ENCODE measurements at places on chromosomes 11 and 22.

DNA sequence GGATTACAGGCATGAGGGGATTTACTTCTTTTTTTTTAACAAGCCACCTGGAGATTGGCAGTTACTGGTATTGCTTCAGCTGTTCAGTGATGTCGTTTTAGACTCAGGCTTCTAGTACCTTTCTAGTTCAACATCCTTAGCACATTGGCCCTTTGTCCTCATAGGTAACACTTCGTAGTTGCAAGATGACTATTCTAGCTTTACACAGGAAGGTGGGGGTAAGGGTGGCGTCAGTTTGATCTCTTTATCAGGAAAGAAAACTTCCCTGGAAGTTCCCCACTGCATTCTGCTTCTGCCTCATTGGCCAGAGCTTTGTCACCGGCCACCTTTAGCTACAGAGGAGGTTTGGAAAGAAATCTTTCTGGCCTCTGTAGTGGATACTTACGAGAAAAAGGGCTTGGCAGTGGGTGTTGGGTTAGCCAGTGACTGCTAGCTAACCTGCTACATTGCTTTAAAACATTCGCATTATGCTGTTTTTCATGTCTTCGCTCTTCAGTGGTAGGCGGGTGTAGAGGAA, 40.7 kb downstream of the SFI1 start:
- no peak for DNase-seq

GRCh38 chr11:126968915-126969314, 31.7 kb downstream of the KIRREL3 start:
- DNase-seq = no peak

DNA sequence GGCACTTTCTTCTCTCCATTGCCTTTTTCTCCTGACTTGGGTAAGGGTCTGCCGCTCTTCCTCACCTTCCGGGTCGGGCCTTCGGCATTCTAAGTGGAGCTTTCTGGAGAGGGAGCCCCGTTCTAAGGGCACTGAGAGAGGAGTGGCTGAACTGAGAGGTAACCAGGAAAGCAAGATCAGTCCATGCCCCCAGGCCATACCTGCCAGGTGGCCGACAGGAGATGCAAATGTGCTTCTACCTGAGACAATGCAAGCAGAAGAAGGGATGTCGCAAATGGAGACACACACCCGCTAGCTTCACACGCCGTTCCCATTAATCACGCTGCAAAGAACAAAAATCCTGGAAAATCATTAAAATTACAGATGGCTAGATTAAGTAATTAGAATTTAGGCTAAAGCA, 156.4 kb upstream of the TBCEL start:
- no peak for DNase-seq

GRCh38 chr22:31055635-31056159, 25.4 kb upstream of the SMTN start:
- DNase-seq = no peak

- DNase-seq = no peak
Observed at GRCh38 chr11:82004537-82005213, 729.0 kb downstream of the FAM181B start.

DNA sequence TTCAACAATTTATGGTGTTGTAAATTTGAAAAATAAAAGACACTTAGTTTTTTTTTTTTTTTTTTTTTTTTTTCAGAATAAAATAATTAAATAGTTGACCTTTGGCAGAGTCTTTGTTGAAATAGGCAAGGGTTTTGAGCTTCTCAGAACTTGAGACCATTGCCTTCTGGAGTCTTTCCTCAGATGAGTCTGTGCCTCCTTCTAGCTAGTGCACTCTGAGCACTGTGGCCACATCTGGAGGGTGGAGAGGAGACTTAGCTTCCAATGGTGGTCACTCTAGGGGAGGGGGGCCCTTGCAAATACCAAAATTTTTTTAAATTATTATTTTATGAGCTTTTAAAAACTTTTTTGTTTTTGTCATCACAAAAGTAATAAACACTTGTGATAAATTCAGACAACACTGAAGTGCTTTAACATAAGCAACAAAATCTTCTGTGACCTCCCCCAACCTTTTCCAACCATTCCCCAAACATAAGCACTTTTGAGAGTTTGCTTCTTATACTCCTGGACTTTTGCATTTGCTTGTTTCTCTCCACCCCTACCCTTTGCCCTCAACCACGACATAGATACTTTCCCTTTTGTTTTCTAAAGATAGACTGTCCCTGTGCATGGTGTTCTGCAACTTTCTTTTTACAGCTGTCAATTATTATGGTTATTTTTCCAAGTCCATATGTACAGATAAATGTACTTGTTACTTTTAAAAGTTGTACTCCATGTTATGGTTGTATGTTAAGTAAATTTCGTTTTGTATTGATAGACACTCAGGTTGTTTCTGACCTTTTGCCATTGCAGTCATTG, 41.1 kb downstream of the BMAL1 start:
- DNase-seq = no peak

DNA sequence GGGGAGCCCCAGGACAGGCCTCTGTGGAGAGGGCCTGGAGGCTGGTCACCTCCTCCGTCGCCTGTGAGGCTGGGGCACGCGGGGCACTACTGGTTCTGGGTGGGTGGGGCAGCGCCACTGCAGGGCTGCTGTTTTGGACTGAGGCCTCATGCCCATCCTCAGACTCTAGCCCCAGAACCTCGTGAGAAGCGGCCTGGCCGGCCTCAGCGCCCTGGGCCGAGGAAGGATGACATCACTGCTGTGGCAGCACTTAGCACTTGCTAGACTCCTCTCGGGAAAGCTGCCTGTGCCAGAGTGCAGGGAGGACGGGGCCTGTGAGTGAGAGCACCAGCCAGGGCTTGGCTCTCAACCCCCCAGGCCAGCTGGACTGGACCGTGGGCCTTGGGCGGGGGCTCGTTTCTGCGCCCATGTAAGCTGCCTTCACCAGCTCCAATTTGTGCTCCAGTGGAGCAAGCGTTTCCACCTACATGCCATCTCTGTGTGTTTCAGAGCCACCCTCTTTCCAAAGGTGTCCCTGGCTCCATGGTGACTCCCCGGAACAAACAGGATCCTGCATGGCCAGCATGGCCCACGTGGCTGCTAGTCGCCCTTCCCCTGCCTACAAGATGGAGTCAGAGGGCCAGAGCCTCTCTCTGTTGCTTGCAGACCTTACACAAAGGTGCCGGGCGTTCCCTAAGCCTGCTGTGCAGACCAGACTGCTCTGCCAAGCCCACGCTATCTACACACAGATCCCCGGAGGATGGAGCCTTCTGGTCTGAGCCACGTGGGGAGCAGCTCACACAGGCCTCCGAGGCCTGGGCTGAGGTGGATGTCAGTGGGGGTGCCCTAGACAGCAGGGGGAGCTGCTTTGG, 102.9 kb downstream of the CTTN start:
- no peak for DNase-seq

- DNase-seq = no peak
Observed at GRCh38 chr11:115459563-115459962, 44.7 kb downstream of the CADM1 start.

DNA sequence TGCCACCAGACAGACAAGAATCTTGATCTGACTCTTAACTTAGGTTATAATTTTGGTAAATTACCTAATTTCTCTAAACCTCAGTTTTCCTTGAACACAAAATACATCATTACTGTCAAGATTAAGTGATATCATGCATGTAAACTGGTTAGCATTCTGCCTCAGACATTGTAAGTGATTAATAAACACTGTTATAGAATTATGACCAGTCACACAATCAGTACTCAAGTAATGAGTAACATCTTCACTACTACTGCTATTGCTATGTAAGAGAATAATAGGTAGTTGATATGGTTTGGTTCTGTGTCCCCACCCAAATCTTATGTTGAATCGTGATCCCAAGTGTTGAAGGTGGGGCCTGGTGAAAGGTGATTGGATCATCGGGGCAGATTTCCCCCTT, 218.9 kb downstream of the SBF2 start:
- DNase-seq = no peak

DNA sequence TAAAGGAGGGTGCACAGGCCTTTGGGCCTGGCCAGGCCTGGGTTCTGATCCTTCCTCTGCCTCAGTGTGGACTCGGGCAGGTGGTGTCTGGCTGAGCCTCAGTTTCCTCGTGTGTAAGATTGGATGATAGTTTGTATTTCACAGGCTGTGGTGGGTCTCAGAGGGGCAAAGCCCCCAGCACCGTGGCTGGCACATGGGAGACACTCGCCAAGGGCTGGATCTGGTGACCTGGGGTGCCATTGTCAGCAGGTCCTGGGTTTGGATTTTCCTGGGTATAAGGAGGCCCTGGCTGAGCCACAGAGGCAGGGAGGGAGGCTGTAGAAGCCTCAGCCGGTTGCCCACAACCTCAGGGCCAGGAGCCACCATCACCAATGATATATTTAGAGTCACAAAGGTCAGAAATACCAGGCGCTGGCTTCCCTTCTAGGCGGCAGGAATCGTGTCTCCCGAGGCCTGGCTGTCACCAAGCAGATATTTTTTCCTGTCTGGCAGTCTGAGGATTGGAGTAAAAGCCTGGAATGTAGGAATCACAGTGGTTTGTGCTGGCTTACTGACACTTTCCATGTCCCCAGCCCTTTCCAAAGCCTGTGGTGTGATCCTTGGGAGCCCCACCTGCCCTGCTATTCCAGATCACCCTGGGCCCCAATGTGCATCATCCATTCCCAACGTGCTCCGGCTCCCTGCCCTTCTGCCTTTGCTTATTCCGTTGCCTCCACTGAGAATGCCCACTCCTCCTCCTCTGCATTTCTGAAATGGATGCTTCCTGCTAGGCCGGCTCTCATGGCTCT, 15.6 kb downstream of the KCNC1 start:
- no peak for DNase-seq

- DNase-seq = no peak
Observed at GRCh38 chr11:86245369-86246292, 1.1 kb downstream of the EED start.

- no peak for DNase-seq
Observed at GRCh38 chr11:80084608-80085007, 643.8 kb upstream of the TENM4 start.

- DNase-seq = peak; percentile 0
Observed at GRCh38 chr11:2796091-2796490, 89.5 kb downstream of the CDKN1C start.

- DNase-seq = no peak
Observed at GRCh38 chr11:19777377-19778102, 64.9 kb downstream of the NAV2 start.

GRCh38 chr22:40007853-40008710, 13.3 kb downstream of the FAM83F start:
- DNase-seq = no peak

- DNase-seq = no peak
Observed at GRCh38 chr22:39283322-39284141, 35.9 kb downstream of the RPL3 start.

DNA sequence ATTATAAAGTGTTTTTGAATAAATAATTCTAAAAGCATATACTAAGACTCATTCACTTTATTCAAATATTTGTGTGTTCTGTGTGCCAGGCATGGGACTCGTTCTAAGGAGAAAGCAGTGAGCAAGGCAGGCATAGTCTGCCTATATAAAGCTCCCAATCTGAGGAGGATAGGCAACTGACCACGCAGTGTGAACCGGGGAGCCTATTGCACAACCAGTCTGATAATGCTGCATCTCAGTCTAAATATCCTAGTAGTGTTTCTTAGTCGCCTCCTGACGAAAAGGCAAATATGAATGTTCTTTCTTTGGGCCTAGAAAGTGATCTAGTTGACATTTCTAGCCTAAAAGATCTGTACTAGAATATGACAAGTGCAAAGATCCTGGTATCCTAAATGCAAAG, 98.3 kb downstream of the C11orf65 start:
- no peak for DNase-seq

DNA sequence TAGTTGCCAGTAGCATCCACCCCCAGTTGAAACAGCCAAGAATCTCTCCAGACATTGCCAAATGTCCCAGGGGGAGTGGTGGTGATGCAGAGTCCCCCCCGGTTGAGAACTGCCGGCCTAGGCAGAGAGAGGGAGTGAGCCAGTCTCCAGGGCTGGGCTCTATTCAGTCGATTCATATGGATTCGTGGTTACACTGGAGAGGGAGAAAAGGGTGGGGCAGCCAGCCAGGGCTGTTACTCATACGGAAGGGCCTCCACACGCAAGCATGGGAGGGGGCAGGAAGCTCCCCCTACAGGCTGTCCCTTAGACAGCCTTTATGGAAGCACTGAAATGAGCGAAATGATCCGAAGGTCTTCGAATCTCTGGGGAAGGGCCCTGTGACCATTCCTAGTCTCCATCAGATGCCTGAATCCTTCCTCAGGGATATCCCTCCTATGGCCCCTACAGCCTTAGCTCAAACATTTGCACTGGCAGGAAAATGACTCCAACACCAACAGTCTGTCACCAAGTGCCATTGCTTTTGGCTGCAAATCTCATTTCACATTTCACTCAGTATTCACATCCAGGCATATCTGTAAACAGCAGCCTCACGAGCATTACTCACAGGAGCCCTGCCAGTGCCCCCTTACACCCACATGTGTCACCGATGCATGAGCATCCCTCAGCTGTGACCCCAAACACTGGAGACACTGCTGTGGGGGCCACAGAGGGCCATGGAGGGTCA, 18.4 kb upstream of the TLCD5 start:
- no peak for DNase-seq

GRCh38 chr22:50221410-50222300, 20.8 kb downstream of the SELENOO start:
- DNase-seq = no peak

DNA sequence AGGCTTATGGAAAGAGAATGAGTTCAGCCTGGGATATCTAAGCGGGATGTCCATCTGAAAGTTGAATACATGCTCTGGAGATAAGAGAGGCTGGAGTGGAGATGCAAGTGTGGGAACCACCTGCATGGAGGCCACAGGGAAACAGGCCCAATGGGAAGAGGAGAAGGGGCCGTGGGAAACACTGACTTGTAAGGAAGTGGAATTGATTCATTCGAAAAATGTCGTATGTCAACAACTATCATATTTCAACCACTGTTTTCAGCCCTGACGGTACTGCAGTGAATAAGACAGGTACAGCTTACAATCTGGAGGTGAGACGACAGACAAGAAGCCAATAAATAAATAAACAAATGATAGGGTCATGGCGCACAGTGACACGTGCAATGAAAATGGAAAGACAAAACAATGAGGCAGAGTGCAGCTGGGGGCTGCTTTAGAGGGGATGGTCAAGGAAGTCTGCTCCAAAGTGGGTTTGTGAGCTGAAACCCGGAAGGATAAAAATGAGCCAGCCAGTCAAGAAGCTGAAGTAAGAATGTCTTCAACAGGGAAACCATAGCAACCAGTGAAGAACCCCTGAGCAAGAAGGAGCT, 35.9 kb downstream of the EFCAB6 start:
- no peak for DNase-seq

All from effector CD4-positive, alpha-beta T cell (primary cell).